ENCODE measurements at places on chromosomes 13 and 19.

DNA sequence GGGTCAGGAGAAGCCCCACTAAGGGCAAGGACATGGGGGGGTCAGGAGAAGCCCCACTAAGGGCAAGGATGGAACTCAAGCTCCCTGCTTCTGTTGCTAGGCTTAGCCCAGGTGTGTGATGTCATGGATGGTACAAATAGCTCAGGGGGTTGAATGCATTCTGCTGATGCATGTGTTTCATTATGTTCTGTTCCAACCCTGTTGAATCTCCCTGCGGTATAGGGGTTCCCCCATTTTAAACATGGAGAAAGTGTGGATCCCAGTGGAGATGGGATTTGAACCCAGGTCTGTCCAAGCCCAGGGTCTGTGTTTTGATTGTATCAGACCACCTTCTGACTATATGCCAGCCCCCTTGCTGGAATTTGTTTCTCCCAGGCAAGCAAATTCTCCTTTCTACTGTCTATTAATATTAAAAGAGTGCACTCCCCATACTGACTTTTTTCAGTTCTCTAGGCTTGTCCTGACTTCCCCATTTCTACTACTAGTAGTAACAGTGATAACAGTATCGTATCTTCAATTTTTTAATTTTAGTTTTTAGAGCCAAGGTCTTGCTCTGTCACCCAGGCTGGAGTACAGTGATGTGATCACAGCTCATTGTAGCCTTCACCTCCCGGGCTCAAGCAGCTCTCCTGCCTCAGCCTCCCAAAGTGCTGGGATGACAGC is 6.7 kb downstream of the ZNF865 start:
- DNase-seq, result no peak

DNA sequence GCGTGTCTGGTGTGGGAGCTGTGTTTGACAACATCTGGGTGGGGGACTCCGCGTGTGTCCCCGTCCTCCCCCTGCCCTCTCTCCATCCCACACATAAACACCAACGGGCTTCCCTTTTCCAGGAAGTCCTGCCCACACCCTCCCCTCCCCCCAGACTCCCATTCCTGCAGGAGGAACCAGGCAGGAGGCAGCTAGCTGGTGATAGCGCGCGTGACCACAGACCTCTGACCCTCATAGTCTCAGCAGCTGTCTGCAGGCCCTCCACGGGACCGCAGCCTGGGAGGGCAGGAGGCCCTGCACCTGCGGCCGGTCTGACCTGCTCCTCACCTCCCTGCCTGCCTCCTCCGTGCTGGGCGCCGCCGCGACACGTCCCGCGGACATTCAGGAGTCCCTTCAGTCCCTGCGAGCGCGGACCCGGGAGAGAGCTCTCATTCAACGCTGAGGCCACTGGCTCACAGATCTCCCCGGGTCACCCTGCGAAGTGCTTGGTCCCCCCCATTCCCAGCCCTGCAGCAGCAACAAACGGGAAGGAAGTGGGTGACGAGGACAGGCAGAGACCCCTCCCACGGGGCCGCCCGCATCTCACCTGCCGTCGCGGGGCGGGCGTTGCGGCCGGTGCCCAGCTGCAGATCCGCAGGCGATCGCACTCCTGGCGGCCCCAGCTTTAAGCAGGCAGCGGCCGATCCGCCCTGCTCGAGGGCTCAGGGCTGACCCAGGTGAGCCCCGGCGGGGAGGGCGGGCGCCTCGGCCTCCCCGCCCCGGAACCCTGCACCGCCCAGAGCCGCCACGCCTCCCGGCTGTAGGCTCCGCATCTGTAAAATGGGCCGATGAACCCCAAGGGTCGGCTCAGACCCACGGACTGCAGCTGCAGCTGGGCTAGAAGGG is 1.1 kb upstream of the ACP5 start:
- no peak for DNase-seq

- DNase-seq, result no peak
These were observed 964 bp downstream of the PCDH17 start for GRCh38 chr13:57632276-57633140.

DNA sequence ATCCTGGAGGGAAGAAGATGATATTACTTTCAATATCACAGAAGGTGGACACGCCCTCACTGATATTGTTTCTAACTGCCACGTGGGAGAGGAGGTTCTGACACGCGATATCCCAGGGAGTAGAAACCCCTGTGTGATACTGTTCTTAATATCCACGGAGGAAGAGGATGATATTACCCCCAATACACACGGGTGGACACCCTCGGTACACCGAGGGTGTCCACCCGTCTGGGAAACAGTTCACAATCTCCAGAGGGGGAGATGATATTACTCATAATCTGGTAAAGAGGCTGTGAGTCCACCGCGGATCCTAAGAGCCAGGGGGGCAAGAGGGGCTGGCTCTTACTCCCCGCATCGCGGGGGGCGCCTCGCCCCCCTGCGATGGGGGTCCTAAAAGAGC is 29.7 kb upstream of the RGCC start:
- DNase-seq, result no peak

GRCh38 chr13:49086722-49087121 is 111.0 kb downstream of the FNDC3A start:
- no peak for DNase-seq

GRCh38 chr19:29735829-29736228 is 20.8 kb upstream of the C19orf12 start:
- DNase-seq, result no peak

GRCh38 chr13:105232006-105232405 is 1303.5 kb downstream of the EFNB2 start:
- DNase-seq, result no peak

DNA sequence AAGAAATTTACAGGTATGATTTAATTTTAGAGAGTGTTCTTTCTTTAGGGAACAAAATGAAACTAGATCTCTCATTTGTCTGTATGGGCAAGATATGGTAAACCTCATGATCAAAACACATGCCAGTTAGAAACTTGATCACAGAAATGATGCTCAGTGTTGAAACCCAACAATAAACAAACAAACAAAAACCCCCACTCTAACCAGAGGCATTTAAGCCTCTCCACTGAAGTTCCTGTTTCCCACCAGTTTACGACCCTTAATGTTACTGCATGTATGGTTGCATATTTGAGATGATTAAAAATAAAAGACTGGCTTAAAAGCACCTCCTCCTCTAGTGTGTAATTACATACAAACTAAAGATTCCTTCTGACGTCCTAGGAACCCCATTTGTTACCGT is 293.3 kb upstream of the MAB21L1 start:
- DNase-seq, result no peak

GRCh38 chr13:105462098-105462497 is 1073.4 kb downstream of the EFNB2 start:
- DNase-seq, result no peak

GRCh38 chr13:43085545-43085944 is 62.2 kb downstream of the DNAJC15 start:
- peak; percentile 27 for DNase-seq

Measured in NCI-H2081 treated with DMSO at 0.1 percent for 48 hours (cell line).